Left ventricle myocardium inferior (tissue), 1 donor: ENCODE measurements at places on chromosomes 12 and 14.

DNA sequence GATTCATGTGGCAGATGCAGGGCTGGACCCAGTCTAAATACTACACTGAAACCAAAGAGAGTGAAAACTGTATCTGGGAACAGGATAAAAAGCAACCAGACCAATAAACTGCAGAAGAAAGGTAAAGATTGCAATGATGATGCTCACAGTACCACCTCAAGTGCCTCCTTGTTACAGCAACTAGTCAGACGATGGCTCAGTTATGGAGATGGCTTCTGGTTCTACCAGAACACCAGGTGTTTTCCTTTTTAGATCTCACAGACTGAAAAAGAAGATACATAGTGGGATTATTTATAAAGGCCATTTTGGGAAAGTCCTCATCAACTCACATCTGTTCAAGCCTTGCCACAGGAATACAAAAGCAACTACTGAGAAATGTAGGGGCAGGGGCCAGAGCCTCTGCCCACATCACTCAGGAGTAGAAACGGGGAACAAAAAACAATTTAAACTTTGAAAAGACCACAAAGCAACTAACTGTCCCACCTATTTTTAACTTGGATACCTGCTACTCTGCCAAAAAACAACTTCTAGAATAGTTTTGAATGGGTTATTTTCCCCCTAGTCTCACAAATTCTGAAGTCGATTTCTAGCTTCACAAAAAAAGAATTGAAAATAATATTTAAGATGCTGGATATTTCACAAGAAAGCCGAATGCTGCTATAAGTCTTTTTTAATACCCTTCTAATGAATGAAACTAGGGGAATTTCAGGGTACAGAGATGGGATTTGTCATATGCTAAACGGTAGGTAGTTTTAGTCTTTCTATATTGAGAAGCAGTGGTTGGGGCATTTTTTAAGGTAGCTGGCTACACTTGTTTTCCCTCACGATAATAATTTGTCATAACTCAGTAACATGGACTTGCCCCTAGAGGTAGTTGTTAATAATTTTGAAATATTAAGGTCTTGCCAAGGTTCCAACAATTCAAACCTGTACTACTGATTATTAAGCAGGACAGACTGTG lies 197.2 kb upstream of the TMPO start:
- DNase-seq, result no peak

- no peak for DNase-seq
Observed at GRCh38 chr12:19912991-19913390, 455.3 kb upstream of the PDE3A start.

DNA sequence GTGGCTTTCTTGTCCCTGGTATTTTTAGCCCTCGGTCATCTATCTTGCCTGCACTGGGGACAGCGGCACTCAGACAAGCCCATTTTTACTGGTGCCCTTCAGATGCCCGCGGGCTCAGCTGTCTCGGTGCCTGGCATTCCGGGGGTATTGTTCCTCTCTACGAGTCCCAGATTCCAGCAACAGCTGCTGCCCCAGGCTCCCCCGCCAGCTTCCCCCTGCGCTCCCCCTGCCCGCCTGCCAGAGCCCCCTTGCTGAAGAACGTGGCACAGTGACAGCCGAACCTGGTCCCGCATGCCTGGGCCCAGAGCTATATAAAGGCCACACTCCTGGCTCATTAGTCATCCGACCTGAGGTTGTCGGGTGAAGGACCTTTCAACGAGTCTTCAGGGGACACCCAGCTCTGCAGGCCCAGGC lies 10.9 kb upstream of the MYL2 start:
- DNase-seq, result peak; percentile 82

GRCh38 chr14:51327376-51327775 lies 87.3 kb downstream of the TMX1 start:
- DNase-seq, result no peak

GRCh38 chr14:75911883-75912282 lies 69.9 kb downstream of the TGFB3 start:
- no peak for DNase-seq

- DNase-seq, result no peak
Observed at GRCh38 chr12:22687361-22688076, 62.5 kb downstream of the ETNK1 start.

DNA sequence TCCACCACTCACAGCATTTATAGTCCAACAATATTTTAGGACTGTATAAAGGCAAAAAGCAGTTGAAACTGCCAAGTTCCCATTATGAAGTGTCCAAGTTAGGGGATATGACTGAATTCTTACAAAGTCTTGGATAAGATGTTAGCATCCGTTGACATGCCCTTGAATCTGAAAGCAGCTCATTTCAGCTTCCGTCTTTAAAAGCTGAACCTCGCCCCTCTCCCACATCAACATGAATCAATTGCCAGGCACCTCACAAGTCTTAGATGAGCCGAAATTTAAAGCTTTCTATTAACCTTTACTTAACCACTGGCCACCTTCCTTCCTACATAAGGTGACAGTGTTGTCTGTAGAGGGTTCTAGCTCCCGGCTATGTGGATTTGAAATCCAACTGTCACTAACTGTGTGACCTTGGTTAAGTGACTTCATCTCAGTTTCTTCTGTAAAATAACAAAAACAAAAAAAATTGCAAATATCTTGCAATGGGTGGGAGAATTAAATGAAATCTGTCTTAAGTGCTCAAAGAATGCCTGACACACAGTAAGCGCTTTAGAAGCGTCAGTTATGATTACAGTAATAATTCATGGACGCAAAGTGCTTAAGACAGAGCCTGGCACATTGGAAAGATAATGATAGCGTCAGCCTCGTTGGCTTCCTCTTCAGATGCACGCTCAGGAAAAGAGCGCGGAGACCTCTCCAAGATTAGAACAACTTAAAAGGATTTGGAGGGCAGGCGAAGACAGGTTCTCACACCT lies 1.2 kb downstream of the PPP1CC start:
- no peak for DNase-seq

DNA sequence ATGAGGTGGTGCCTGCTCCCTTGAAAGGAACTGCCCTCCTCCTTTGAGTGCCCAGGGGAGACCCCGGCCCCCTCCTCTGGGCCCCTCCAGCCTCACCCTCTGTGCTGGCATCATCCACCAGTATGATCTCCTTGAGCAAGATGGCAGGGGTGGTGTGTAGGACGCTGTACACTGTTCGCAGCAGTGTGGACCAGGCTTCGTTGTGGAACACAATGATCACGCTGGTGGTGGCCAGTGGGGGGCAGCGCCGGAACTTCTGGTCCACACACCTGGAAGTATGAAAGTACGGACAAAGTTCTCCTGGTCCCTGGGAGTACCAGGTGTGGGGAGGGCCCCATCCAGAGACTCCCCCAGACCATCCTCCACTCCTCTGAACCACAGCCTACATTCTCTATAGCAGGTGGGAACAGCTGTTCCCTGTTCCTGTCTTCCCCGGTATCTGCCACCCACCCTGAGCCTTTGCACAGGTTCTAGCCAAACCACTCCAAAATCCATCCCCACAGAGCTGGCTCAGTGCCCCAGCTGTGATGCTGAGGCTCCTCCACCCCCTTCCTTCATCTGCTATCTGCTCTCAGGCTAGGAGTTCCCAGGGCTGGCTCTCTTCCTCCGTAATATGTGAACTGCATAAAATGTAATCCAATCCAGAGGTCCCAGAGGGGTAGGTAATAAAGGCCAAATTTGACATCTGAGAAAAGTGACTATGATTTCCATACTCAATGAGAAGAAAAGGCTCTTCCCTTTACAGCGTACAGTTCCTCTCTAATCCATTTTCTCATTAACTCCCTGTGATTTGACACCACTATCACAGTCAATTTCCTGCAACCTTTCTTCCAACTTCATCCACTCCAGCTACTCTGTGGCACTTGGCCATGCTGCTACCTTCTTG lies 13.9 kb downstream of the GALNT6 start:
- no peak for DNase-seq

DNA sequence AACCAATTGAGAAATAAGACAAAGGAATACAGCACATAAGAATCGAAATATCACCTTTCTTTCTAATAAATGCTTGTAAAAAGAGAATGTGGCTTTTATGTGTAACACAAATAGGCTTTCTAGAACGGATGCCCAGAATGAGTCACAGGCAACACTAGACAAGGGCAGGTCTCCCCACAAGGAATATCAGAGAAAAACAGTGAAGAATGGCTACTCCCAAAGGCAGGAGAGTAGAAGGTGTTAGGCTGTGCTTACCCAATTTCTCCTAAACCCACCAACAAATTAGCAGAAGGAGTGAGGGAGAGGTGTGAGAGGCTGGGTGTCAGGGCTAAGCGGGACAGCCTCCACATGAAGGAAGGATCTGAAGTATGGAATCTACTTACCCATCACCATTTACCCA lies 55.2 kb downstream of the GALNT4 start:
- no peak for DNase-seq

DNA sequence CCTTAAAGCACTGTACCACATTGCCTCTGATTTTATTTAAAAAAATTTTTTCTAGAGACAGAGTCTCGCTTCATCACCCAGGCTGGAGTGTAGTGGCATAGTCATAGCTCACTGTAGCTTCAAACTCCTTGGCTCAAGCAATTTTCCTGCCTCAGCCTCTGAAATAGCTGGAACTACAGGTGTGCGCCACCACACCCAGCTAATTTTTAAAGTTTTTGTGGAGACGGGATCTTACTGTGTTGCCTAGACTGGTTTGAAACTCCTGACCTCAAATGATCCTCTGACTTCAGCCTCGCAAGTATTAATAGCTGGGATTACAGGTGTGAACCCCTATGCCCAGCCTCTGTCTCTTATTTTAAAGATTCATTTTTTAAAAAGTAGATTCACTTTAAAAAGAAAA lies 5.3 kb downstream of the USP15 start:
- DNase-seq, result no peak

- DNase-seq, result no peak
Observed at GRCh38 chr14:60656686-60657455, 7.6 kb upstream of the SIX1 start.

DNA sequence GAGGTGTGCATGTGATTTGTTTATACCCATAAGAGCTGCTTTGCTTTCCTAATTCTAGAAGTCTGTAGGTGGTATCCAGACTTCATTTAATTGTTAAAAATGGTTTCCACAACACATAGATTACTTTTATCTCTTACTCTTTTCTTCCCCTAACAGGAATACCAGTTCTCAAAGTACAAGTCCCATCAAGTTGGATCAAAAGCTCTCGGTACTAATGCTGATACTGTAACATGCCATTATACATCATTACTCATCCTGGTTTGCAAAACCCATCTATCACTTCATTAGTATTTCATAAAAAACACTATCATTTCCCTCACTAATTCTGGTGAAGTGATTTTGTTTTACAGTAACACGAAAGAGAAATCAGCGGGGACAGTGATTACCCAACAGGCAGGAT lies 94.3 kb downstream of the PPP2R5E start:
- no peak for DNase-seq

DNA sequence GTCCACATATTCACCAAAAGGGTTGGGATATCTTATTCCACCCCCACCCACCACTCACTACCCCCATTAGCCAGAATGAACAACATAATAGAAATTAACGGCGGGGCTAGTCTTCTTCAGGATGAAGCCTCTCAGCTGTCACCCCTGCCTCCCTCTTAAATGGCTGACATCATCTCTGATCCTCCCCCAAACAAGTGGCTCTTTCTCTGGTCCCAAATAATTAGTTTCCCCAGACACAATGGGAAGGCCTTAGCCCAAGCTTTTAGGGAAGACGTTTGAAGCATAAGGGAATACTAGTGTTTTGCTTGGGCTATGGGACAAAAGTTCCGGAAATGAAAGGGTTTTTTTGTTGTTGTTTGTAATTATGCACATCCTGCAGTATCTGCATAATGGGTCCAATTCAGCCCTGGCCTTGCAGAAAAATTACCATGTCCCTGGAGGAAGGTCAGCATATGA lies 13.8 kb downstream of the STON2 start:
- DNase-seq, result no peak

DNA sequence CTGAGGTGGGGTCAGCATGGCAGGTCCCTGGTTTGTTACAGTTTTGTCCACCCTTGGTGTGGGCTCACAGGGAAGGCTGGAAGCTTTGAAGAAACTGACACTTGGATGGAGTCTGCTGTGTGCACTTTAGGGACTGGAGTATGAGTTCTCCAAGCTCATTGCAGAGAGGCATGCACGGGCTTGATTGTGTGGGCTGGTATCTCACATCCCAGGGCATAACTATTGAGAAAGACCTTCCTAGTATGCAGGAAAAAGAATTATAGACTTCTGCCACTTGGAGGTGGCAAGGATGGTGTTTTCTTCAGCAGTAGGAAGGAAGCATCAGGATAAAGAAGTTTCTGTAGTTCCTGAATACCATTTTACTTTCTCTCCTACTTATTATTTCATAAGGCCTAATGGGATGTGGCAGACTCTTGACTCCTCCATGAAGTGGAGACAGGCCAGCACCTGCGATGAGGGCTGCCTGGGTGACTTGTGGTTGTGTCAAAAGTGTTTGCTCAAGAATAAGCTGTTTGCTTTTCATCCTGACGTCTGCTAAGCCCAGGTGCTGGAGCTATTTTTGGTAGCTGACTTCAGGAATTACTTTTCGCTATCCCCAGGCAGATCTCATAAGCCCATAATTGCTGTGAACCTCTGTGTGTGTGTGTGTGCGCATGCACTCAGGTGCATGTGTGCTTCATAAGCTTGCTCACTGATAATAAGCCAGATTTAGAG lies 125.8 kb downstream of the KTN1 start:
- DNase-seq, result no peak

DNA sequence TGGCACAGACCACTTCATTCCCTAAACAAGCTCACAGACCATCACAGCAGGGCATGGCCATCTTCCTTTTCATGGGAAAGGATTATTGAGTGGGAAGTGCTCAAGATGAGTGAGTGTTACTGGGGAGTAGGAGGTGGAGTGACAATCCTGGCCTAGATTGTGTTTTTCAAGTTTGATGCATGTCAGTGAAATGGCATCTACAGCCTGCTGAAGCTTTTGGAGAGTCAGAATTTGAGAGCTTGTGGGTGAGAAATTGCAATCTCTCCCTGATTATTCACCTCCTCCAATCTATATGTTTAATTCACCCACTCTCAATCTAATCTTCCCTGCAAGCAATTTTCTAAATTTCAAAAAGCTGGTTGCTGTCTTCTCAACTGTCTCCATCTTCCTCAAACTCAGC lies 156.1 kb upstream of the G2E3 start:
- DNase-seq, result no peak

DNA sequence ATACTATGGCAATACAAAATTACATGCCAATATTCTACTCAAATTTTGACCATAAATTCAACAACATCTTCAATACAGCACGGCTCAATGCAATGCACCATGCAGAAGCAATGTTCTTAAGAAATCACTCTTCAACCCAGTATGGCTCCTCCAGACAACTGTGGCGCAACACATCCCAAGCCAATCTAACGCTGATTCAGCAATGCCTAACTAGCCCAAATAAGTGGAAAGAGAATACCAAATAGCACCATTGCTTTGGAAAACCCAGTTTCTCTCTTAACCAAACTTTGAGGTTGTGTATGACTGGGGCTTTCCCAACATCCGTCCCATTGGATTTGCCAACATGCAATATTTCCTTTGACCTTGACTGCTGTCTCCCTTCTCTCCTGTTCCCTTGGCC lies 211.1 kb upstream of the TBX3 start:
- DNase-seq, result no peak

DNA sequence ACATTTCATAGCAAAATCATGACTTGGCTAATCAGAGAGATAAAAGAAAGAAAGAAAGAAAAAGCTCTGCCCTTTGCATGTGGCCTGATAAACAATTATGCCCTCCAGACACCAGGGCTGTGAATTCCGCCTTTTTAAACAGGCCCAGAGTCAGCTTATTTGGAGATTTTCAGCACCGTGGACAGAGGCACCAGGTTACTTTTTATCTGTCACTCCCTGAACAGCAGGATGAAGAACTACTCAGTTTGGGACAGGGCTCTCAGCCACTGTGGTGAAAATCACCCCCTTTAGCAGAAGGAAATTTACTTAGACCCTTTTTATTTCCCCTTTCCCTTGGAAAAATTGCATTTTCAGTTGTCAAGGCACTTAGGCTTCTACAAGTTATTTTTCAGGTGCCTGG lies 359.9 kb downstream of the NRXN3 start:
- DNase-seq, result no peak
